ENCODE measurements at places on chromosomes 3 and 15.

DNA sequence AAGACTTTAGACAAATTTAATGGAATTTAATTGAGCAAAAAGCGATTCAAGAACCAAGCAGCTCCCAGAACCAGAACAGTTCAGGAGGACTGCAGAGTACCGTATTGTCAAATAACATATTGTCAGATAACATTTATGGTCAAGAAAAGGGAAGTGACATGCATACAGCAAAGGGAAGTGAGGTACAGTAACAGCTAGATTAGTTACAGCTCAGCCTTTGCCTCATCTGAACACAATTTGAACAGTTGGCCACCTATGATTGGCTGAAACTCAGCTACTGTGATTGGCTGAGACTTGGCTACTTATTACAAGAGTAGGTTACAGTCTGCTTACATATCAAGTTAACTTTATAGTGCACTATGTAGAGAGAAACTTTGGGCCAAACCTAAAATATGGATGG lies 21.9 kb downstream of the ZFAND6 start:
- no peak for DNase-seq

DNA sequence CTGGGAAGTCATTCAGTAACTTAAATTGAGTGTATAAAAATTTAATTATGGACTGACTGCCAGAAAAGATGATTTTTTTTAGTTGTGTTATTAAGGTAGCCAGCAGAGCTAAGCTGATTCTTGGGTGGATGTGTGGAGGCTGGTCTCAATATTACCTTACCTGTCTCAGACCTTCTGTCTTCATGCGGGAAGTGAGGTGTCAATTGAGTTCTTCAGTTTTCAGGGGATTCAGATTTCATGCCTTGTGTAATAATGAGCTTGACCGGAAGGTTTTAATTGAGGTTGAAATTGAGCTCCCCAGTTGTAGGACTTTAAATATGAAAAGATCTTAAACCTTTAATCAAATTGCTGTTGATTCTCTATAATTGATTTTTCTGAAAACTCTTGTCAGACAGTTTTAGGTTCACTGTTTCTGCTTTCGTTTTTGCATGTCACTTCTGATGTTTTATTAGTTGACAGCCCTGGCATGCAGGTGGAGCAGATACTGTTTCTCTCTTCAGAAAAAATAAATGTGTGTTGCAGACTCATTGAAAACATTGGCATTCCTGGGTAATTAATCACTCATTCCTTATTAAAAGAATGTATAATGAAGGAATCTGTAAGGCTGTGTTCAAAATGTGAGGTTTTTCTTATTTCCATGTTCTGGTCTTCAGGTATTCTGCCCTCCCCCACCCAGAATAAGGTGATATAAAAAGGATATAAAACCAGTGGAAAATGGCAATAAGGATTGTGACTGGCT lies 54.5 kb downstream of the PSMD6 start:
- DNase-seq, result no peak

DNA sequence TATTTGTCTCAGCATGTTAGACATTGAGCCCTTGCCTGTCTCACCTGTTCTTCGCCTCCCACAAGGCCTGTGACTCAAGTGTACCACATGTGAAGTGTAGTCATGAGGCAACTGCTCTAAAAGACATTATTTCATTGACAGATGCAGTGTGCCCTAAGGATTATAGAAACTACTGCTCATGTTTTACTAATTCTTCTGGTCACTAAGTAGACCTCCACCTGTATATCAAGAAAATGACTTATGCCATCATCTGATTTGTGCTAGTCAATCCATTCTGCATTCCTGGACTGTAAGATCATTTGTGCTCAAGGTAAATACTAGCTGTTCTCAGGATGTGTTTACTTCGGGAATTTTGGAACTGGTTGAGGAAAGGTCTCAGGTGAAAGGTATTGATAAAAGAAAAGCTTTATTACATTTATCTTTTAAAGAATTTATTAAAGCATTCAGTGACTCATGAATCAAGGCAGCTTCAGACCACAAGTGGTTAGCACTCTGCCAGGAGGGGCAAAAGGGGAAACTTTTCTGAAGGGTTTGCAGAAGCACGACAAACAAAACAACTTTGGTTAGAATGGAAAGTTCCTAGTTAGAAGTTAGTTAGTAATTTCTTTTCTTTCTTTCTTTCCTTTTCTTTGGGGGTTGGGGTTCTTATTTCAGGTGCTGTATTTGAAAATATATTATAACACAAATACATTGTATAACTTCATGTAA lies 465.3 kb upstream of the CBLB start:
- DNase-seq, result no peak

DNA sequence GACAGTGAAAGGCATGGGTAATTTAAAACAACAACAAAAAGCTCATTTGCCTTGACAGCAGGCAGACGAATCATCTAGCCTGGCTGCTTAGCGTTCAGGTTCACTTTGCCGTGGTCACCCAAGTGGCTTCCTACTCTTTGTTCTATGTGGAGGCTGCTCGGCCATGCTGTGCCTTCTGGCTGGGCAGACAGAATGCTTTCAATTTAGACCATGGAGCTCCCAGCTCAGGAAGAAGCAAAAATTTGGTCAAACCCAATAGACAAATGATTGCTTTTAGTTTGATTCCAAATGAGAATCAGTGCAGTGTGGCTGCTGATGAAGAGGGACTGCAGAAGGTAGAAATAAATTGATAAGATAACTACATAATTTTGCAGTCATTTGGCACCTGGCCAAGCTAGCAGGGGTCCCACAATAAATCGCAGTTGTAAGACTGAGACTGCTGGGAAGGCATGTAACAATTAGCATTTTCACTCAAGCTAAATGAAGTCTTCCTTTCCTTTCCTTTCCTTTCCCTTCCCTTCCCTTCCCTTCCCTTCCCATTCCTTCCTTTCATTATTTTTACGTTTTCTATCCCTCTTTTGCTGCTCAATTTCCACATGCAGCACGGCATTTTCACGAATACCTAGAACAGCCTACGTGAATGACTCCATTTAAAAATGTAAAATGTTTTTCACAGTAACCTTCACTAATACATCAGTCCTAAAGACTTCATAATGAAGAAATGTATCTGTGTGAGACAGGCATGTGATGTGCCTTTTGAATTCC lies 360.4 kb upstream of the TGFBR2 start:
- DNase-seq, result no peak

DNA sequence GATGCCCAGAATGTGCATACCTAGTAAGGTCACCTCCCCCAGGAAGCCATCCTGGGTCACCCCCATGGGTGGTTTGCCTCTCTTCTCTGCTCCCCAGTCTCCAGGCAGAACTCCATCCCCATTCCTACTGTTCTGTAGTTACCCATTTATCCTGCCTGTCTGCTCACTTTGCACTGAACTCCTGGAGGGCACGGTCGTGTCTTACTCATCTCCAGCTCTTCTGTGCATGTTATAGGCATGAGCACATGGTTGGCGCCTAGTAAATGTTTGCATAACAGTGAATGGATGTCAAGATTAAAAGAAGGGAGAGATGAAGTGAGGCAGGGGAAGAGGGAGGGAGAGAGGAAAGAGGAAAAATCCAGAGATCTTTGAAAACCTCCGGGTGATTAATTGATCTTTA lies 208.4 kb upstream of the TRIM42 start:
- DNase-seq, result no peak

- DNase-seq, result no peak
Measured at GRCh38 chr3:119388577-119388976, 74.8 kb downstream of the TMEM39A start.

DNA sequence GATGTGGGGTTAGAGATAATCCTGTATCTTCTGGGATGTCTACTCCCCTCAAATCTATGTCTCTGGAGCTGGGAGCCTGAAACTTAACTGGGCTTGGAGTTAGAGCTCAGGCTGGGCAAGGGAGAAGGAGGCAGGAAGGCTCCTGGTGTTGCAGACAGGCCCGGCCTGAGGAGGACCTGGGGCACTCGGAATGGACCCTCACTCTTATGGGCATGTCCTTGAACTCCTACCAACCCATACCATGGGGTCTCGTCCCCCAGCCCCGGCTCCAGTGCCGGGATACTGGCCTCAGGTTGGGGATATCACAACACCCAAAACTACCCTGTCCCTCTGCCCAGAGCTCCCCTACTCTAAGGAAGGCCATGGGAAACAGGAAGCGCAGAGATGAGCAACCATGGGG lies 45.2 kb downstream of the SCN5A start:
- no peak for DNase-seq

- DNase-seq, result no peak
Measured at GRCh38 chr15:29690765-29691475, 131.3 kb downstream of the TJP1 start.

GRCh38 chr3:111324645-111325044 lies 217.4 kb upstream of the CD96 start:
- no peak for DNase-seq

Measured in hepatic stellate cell (primary cell).